B cell (primary cell): ENCODE measurements at places on chromosomes 13 and 19.

DNA sequence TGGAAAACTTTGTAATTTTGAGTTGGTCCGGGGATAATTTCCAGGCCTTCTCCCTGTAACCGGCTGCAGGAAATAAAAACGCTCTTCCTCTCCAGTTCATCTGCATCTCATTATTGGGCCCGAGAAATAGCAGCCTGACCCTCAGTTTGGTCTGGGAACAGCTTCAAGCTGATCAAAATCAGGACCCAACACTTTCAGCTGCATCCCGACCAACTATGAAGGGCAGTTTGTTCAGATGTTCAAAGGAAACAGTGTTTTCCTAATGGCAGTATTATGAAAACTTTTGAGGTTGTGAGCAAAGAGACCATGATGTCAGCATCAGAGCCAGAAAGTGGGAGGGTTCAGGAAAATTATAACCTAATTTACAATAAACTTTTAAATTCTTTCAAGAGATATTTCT is 35.7 kb downstream of the STK24 start:
- DNase-seq: no peak

GRCh38 chr19:17755977-17756670 is 4.8 kb downstream of the FCHO1 start:
- peak; percentile 82 for DNase-seq

GRCh38 chr19:48396016-48396823 is 2.8 kb downstream of the GRIN2D start:
- DNase-seq: no peak

- DNase-seq: no peak
These were observed 471.0 kb downstream of the TBC1D4 start for GRCh38 chr13:75010941-75011340.

DNA sequence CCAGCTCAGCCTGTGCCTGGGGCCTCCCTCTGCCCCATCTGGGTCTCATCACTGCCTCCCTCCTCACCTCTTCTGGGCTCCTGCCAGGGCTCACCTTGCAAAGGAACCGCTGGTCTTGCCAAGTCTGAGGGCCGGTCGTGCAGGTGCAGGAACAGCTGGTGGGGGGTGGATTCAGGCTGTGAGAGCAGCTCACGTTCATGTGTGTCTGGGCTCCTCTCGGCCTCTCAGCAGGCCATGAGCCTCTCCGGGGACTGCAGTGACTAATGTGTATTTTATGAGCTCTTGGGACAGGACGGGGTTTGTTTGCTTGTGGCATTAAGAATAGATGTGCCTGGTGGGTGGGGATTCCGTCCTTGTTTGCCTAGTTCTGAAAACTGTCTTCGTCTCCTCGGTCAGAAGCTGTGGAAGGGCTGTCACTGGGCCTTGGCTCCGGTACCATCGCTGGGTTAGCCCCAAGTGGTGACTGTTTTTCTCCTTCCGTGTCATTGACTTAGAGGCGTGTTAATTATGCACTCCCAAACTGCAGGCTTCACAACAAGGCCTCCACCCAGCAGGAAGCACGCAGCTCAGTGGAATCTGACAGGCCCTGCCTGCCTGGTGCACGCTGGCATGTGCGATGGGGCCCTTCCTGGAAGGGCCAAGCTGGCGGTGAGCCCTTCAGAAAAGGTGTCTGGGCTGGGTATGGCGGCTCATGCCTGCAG is 77.6 kb downstream of the KDM4B start:
- DNase-seq: no peak

GRCh38 chr13:99386911-99387788 is 80.0 kb upstream of the GPR183 start:
- peak; percentile 89 for DNase-seq

- DNase-seq: peak; percentile 76
These were observed 44.0 kb downstream of the BRD4 start for GRCh38 chr19:15288146-15288963.

- DNase-seq: no peak
These were observed 28.1 kb upstream of the ZNF527 start for GRCh38 chr19:37342753-37343152.

- peak; percentile 27 for DNase-seq
These were observed 294.2 kb downstream of the ZNF536 start for GRCh38 chr19:30666301-30666803.

DNA sequence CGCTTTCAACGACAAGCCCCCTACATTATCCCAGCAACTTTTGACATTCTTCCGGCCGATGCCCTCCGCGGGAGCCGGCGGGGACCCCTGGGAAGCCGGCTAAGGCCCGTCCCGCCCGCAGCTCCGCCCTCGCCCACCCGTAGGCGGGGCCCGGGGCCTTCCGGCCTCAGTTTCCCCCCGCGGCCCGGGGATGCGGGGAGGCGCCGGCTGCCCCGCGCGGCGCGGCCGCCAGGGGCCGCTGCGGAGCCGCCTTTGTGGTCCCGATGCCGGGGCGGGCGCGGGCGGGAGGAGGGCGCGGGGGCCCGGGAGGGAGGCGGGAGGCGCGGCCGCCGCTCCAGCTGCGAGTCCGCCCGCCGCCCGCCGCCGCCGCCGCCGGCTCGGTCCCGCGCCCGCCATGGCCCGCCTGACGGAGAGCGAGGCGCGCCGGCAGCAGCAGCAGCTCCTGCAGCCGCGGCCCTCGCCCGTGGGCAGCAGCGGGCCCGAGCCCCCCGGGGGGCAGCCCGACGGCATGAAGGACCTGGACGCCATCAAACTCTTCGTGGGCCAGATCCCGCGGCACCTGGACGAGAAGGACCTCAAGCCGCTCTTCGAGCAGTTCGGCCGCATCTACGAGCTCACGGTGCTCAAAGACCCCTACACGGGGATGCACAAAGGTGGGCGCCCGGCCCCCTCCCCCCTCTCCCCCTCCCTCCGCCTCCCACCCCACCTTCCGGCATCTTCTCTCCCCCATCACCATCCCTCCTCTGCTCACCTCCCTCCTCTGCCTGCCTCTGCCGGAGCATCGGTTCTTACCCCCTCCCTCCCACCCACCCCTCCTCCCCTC is at the start of gene CELF5:
Gene CELF5, plus strand, starts transcription at position 316 of the 823 bp plus-strand sequence. Its CDS starts 79 bp downstream, at position 395.
- DNase-seq: peak; percentile 69

- DNase-seq: no peak
These were observed 69.1 kb upstream of the RAP2A start for GRCh38 chr13:97364827-97365226.

DNA sequence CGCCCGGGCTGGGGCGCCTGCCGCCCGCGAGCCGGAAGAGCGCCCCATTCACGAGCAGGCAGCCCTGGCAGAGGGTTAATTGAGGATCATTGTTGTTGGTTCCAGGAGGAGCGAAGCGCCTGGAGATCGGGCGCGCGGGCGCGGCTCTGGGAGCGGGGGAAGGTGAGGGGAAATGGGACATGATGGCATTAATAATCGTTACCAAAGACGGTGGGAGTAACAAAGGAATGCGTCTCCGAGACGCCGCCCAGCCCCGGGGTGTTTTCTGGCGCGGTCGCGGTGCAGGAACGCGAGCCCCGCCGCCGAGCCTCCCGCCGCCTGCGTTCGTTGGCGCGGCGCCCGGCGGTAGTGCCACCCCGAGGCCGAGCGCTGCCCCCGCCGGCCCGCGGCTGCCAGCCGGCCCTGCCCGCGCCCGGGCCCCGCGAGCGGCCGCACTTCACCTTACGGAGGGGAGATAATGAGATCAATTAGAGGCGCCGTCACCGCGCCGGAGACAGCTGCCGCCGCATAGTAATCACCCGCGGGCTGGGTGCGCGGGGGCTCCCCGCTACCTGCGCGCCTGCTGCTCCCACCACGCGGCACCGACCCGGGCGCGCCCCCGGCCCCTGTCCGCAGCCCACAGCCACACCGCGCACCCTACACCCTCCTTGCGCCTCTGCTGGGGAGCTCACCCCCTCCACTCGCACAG is 2.8 kb downstream of the ZNF536 start:
- no peak for DNase-seq

GRCh38 chr13:107266657-107267056 is 698.7 kb upstream of the ARGLU1 start:
- DNase-seq: no peak

DNA sequence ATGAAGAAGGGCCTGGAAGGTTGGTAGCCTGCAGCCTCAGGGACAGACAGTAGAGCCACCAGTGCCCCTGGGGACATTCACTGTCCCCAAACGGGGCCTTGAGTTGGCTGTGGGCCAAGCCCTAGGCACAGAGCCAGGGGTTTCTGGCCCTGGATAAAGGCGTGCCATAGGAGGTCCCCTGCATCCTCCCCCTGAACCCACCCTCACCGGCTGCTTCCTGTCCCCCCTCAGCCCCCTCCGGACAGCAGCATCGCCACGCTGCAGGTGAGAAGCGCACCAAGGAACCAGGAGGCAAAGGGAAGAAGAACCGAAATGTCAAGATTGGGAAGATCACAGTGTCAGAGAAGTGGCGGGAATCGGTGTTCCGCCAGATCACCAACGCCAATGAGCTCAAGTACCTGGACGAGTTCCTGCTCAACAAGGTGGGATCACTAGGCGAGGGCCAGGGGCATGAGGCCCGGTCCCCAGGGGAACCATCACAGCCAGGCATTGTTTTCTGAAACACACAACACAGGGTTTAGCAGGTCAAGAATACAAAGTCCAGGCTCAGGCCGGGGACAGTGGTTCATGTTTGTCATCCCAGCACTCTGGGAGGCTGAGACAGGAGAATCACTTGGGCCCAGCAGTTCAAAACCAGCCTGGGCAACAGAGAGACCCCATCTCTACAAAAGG is 14.6 kb upstream of the USE1 start:
- DNase-seq: no peak

DNA sequence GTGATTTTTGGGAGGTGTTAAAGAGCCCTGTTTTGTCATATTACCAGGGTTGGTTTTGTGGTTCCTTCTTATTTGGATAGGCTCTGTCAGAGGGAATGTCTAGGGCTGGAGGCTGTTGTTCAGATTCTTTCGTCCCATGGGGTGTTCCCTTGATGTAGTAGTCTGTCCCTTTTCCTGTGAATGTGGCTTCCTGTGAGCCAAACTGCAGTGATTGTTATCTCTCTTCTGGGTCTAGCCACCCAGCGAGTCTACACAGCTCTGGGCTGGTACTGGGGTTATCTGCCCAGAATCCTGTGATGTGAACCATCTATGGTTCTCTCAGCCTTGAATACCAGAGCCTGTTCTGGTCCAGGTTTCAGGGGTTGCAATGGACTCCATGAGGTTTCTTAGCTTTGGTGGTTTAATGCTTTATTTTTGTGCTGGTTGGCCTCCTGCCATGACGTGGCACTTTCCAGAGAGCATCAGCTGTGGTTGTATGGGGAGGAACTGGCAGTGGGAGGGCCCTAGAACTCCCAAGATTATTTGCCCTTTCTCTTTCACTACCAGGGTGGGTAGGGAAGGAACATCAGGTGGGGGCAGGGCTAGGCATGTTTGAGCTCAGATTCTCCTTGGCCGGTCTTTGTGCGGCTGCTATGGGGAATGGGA is 78.8 kb downstream of the SPRY2 start:
- no peak for DNase-seq

GRCh38 chr19:3054972-3055740 is 7.1 kb downstream of the TLE5 start:
- DNase-seq: no peak

DNA sequence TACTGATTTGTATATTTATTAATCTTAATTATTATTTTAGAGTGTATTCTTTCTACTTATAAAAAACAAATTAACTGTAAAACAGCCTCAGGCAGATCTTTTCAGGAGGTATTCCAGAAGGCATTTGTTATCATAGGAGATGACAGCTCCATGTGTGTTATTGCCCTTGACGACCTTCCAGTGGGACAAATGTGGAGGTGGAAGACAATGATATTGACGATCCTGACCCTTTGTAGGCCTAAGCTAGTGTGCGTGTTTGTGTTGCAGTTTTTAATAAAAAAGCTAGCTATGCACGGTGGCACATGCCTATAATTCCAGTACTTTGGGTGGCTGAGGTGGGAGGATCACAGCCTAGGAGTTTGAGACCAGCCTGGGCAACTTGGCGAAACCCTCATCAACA is 46.7 kb downstream of the NDFIP2 start:
- DNase-seq: no peak

- DNase-seq: no peak
These were observed 63.4 kb downstream of the KDM4B start for GRCh38 chr19:5032101-5032967.

DNA sequence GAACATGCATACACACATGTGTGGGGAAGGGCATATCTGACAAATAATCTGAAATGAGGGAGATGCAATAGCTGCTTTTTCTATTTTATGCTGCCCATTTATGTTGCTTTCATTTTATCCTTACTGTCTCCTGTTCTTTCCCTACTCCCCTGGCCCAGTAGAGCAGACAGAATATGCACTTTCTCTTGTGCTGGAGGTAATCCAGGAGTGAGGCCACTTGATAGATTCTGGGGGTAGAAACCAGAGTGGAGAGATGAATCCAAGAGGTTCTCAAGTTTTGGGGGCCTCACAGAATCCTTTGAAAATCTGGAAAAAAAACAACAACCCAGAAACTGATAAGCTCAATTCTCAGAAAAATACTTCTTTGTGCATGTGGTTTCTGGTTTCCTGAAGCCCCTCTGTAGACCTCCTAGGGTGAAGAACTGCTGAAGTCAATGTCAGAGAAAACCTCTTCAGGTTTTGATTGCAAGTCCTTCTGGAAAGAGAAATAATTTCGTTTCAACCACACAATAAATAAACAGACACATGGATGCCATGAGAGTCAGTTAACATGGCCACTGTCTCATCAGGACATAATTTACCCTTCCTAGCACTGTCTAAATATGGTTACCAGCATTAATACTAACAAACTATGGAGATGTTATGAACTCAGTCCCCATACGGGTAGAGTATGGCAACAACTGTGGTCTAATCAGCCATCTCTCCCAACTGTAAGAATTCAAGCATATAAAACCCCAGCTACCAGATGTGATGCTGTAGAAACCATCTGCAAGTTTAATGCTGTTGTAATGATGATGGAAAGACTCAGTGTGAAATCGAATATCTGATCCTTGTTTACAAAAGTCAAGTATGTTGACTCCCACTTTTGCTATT is 355.6 kb downstream of the SLC7A1 start:
- no peak for DNase-seq

DNA sequence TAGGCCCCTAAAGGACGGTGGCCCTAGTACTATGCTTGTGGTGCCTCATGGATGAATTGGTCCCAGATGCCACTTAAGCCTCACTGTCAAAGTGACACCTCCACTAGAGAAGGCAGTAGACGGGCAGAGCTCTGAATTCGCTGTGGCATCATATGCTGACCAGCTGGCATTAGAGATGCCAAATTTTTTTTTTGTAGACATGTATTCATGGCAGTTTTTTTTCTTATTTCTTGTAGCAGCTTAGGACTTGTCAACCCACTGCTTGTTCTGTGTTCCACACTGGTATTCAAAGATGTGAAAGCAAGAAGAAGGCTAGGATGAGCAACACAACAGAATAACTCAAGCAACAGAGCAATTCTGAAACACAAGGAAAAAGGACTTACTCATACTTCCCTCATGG is 212.5 kb downstream of the DLEU7 start:
- DNase-seq: no peak

DNA sequence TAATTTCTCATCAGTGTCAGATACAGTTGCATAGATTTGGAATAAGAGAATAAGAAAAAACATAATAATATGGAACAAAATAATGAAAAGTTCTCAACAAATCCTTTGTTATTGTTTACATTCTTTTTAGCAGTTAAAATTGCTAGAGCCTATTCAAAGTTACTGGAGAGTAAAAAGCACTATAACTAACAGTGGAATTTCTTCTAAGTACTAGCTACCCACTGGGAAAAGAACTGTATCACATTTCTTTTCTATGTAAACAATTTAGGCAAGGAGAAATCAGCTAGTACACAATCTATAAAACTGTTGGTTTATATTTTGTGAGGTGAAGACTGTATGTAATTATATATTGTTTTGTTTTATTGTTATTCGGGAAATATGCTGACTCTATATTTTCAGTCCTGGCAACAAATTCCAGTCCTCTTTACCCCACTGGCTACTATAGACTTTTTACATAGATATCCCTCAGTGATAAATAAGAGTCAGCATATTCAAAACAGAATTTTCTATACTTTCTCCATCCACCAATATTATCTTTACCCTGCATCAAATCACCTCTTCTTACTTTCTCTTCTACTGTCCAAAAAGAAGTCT is 222.0 kb downstream of the PCDH9 start:
- no peak for DNase-seq
